ENCODE measurements at places on chromosomes 16 and 17.

GRCh38 chr16:73089420-73089819 lies 41.5 kb upstream of the ZFHX3 start:
- DNase-seq: no peak

GRCh38 chr16:56269281-56269680 lies 78.0 kb downstream of the GNAO1 start:
- DNase-seq: no peak

DNA sequence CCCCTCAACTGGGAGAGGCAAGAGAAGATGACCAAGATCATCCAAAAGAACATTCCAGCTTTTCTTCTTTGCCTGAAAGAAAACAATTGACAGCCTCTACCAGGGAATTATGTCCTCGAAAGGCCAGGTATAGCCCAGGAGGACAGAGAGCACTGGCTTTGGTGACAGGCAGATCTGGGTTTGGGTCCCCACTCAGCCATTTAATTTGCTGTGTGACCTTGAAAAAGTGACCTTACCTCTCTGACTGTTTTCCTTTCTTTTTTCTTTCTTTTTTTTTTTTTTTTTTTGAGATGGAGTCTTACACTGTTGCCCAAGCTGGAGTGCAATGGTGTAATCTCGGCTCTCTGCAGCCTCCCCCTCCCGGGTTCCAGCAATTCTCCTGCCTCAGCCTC lies 27.7 kb upstream of the KIFC3 start:
- no peak for DNase-seq

DNA sequence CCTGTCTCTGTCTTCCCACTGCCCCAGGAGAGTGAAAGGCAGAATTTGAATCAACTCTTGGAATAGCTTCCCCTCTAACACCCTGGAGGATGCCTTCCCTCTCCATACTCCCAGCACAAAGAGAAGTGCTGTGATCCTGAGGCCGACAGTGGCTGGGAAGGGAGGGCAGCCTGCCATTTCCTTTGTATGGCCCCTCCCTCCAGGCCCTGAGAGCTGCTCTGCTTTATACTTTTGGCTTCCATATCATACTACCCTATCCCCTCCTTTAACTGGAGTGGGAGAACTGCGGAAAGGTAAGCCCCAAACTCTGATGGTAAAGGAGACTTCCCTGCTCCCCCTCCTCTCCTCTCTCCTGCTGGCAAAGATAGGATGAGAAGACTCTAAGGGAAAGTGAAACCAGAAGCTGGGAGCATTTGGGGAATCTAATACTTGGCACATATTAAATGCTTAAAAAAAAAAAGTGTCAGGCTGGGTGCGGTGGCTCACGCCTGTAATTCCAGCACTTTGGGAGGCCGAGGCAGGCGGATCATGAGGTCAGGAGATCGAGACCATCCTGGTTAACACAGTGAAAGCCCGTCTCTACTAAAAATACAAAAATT lies 4.1 kb upstream of the MED24 start:
- DNase-seq: no peak

DNA sequence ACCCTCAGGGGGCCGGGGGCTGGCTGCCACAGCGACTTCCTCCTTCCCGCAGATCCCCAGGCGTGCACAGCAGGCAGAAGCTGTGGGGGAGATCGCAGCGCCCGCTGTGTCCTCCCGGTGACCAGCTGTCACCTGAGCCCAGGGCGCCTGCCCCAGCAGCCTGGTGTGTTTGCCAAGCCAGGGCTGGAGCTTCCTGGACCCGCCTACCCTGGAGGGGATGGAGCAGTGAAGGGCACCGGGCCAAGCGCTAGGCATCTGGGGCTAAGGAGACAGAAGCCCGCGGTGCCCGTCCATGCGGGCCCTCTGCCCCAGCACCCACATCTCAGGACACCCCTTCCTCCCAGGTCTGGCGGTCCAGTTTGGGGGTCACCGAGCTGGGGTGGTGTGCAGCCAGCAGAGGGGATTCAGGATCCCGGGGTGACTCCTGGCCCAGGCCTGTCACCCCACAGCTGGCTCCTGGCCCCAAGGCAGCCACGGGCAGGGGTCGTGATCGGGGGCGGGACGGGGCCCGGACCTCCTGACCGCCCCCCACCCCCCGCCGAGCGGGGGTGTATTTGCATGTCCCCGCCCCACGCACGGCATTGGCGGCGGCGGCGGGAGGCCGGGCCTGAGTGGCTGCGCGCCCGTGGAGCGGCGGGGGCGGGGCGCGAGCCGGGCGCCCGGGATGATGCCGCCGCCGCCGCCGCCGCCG lies at the start of gene RAB26:
RAB26 (plus strand) TSS at position 645 of the 691 bp plus-strand sequence. CDS start 159 bp downstream, outside the sequence.
- DNase-seq: no peak

- no peak for DNase-seq
Observed at GRCh38 chr16:30187556-30187865, 4.1 kb downstream of the CORO1A start.

DNA sequence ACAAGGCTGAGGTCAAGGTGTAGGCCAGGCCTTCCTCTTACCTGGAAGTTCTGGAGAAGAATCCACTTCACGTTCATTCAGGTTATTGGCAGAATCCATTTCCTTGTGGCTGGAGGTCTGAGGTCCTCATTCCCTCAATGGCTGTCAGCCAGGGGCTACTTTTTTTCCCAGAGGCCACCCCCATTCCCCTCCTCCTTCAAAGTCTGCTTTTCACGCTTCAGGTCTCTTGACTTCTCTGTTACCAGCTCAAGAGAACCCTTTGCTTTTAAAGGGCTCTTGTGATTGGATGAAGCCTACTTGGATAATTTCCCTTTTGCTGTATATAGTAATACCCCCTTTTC lies 55.1 kb upstream of the LGALS9 start:
- no peak for DNase-seq

- DNase-seq: no peak
Observed at GRCh38 chr17:27276653-27277156, 17.2 kb upstream of the WSB1 start.

DNA sequence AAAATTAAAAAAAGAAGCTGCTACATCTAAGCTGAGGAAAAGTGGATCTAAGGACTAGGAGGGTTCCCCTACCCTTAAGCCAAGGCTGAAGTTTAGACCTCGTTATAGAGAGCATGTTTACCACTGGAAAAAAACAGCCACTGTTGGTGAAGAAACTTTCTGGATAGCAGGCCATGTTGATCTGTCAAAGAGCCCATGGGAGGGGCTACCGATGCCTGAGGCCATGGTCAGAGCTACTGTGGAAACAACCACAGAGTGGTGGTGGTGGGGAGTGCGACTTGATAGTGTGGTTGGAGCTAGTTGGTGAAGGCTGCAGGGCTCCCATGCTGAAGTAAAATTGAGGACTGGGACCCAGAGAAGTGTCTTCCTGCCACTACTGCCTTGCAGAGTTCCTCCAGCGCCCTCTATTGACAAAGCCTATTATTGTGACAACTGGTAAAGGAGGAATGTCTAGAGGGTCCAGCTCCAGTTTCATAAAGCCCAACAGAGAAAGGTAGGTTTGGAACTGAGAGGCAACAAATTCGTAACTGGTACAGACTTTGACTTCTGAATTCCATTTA lies 12.7 kb upstream of the FAM20A start:
- no peak for DNase-seq

- DNase-seq: no peak
Observed at GRCh38 chr17:20992987-20993862, 49.6 kb downstream of the USP22 start.

DNA sequence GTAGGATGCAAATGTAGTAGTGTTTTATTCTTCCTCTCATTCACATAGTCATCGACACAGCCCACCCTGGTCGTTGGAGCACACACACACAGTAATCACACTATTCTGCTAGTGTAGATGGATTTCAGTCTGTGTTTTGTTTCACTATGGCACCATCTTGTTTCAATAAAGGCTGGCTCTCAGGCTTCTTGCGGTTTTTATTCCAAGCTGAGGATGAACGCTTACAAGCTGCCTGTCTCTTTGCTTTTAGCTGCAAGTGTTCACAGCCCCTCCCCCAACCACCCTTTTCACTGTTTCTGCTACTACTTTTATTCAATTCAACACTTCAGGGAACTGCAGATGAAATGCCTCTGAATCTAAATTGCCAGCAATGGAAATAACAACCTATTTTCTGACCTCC lies 140.9 kb upstream of the PMFBP1 start:
- no peak for DNase-seq

- DNase-seq: no peak
Observed at GRCh38 chr16:23245268-23245667, 56.8 kb upstream of the SCNN1B start.

DNA sequence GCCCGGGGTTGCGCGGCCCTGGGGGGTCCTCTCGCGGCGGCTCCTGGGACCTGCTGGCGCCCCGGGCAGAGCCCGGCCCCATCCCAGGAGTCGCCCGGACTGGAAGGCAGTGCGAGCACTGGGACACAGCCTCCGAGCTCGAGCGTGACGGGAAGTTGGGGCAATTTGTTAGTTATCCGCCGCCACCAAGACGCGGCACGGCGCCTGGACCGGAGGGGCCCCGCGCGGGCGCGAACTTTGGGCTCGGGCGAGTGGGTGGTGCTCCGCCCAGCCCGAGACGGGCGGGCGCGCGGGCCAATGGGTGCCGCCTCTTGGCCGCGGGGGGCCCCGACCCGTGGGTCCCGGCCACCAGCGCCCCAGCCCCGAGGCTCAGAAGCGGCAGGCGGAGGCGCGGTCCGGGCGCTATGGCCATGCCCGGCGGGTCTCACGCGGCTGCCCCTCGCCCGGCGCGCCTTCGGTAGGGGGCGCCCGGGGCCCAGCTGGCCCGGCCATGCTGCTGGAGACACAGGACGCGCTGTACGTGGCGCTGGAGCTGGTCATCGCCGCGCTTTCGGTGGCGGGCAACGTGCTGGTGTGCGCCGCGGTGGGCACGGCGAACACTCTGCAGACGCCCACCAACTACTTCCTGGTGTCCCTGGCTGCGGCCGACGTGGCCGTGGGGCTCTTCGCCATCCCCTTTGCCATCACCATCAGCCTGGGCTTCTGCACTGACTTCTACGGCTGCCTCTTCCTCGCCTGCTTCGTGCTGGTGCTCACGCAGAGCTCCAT lies at the start of gene ADORA2B:
ADORA2B (plus strand) TSS at position 372 of the 768 bp plus-strand sequence; CDS start at position 491, 119 bp downstream.
- DNase-seq: no peak

DNA sequence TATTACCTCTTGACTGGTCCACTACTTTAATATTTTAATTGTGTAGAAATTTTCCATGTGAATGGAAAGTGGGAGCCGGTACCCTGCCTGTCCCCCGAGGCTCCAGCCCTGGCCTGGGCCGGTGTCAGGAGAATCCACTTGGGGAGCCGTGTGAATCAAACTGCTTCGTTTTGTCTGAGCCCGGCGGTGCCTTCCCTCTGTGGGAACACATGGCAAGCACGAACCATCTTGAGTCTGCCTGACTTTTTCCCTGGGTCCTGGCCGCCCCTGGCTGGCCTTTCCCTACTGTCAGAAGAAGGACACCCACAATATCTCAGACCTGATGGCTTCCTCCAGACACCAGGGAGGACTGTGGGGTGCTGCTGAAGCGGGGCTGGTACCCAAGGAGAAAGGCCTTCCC lies 12.4 kb upstream of the MYO15B start:
- no peak for DNase-seq
